ENCODE measurements at places on chromosomes 16 and 17.

- DNase-seq = no peak
These were observed 550.1 kb upstream of the PSMD7 start for GRCh38 chr16:73746554-73746953.

GRCh38 chr17:40075201-40075941, 12.6 kb downstream of the THRA start:
- peak; percentile 61 for DNase-seq

DNA sequence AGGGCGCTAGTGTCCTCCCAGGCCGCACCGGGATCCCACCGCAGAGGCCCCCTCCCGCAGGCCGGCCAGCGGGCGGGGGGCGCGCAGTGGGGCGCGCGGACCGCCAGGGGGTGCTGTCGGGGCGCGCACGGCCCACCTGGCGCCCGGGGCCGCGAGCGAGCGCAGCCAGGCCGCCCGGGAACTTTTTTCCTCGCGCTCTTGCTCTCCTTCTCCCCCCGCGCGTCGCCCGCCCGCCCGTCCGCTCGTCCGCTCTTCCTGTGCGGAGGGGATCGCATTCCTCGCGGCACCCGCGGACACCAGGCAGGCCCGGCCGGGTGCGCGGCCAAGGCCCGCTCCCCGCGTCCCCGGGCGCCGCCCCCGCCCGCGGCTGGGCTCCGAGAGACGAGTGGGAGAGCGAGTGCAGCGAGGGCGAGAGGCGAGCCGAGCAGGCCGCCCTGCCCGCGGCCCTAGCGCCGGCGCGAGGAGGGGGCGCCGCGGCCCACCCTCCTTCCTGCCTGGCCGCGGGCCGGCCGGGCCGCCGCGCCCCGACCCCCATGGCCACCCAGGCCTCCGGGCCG, at the start of gene RAI1:
Gene RAI1, plus strand, starts transcription at position 272 of the 557 bp plus-strand sequence. CDS start 111,491 bp downstream, outside the sequence.
- DNase-seq = peak; percentile 63

DNA sequence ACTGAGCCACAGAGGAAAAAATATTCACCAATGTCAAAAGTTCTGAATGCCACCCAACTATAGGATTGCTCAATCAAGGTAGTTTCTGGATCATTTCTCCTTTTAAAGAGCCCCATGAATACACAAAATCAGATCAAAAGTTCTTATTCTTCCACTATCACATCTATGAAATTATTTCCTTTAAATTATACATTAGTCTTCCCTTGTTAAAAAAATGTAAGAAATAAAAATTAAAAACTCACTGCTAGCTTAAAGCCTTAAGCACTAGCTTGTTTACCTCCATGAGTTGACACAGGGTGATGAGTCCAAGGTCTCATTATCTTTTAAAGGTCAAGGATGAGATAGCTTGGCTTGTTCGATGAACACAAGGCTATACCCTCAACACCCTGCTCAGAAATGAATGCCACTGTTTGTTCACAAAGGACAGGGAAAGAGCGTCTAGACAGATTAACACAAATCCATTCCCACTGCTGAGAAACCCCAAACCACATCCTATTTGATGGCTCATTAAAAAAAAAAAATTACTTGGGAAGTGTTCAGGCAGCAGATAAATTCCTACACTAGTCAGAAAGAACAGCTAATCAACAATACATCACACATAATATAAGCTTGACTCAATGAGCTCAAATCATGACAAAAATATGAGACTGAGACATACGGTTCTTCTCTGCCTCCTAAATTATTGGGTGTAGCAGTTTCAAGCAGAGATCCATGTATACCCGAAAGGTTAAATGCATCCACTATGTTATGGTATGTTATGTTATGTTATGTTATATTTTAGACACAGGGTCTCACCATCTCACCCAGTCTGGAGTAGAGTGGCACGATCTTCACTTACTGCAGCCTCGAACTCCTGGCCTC, 118.9 kb downstream of the PARN start:
- no peak for DNase-seq

DNA sequence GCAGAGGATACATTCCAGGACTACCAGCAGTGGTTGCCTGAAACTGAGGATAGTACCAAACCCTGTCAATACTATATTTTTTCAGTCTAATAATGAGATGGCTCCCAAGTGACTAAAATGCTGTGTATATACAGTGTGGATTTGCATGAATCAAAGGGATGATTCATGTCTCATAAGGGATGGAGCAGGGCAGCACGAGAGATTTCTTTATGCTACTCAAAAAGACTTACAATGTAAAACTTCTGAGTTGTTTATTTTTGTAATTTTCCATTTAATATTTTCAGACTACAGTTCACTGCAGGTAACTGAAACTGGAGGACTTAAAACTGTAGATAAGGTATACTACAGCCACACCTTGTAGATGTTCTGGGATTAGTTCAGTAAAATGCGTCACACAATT, 674.7 kb upstream of the SALL1 start:
- no peak for DNase-seq

DNA sequence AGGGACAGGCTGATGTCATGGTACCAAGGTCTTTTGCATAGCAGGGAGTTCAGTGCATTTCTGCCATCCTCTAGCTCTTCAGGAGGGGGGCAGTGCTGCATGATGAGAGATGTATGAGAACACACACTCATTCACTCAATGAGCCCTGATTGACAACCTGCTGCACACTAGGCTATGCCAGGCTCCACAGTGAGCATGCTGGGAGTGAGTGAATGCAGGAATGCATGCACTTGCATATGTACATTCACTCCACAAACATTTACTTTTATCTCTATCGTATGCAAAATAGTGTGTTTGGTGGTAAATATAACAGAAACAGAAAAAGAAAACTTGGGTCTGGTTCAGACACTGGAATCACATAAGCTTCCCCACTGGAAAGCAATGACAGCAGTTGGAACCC, 374.1 kb upstream of the C16orf82 start:
- DNase-seq = no peak

DNA sequence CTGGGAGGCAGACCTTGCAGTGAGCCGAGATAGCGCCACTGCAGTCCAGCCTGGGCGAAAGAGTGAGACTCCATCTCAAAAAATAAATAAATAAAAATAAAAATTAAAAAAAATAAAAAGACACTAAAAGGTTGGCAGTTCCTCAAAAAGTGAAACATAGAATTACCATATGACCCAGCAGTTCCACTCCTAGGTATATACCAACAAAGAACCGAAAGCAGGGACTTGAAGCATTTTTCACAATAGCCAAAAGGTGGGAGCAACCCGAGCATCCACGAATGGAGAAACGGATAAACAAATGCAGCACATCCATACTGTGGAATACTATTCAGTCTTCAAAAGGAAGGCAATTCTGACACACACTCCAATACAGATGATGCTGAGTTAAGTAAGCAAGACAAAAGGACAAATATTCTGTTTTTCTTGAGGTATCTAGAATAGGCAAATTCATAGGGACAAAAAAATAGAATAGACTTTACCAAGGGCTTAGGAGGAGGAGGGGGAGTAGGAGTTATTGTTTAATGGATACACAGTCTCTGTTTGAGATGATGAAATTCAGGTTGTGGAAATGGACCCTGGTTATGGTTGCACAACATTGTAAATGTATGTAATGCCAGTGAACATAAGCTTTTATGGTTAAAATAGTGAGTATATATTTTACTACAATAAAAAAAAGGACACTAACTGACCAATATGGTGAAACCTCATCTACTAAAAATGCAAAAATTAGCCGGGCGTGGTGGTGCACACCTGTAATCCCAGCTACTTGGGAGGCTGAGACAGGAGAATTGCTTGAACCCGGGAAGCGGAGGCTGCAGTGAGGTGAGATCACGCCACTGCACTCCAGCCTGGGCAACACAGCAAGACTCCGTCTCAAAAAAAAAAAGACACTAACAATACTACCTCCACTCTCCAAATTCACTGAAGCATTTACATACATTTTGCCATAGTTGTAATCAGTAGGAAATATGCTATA, 27.0 kb upstream of the SLC35B1 start:
- no peak for DNase-seq

DNA sequence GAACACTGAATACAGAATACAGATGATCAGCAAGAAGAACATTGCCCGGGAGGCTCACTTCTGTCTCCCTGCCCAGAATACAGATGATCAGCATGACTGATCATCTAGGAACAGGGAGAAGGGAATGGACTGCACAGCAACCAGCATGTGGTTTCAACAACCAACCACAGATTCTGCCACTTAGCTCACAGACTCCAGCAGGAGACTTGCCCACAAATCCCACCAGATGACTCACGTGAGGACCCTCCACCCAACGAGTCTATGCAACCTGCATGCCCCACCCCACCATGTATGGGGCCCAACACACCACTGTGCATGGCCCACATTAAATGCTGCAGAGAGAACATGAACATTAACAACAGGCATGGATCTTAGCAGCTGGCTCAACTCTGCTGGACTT, 36.1 kb upstream of the ALOX12 start:
- DNase-seq = no peak
